Urothelium cell line (cell line): ENCODE measurements at places on chromosomes 3 and 15.

- no peak for DNase-seq
These were observed 33.0 kb upstream of the LACTB start for GRCh38 chr15:63088533-63089245.

GRCh38 chr3:65385805-65386204 lies 652.9 kb downstream of the MAGI1 start:
- no peak for DNase-seq

DNA sequence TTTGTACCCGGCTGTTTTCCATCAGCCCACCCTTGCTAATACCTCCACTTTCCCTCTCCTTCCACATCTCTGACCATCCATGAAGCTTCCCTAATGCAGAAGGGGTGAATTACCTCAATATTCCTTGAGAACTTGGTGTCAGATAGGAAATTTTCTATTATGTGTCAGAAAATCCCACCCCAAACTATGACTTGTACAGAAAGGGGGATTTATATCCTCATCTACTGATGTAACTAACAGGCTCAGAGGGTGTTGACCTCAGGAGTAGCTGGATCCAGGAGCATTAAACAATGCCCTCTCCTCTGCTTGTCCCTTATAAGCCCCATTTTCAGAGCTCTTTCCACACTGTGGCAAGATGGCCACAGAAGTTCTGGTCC lies 242.8 kb upstream of the TLE3 start:
- no peak for DNase-seq

DNA sequence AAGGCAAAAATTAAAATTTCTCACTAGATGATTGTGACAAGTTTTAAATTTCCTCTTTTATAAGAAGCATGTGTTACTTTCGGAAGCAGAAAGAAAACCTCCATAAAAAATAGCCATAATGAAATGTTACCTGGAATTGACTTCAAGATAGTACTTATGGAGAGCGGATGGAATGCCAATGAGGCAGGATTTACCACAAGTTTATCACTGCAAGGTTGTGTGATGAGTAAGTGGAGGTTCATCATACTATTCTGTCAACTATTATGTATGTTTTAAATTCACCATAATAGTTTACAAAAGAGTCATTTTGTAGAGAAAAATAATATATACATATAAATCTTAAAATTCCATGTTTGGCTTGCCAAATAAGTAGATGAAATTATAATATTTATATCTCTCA lies 230.3 kb downstream of the SCAPER start:
- DNase-seq: no peak

GRCh38 chr15:94164202-94164807 lies 67.1 kb upstream of the MCTP2 start:
- peak; percentile 52 for DNase-seq

GRCh38 chr3:134328147-134328591 lies 46.1 kb downstream of the AMOTL2 start:
- peak; percentile 67 for DNase-seq

DNA sequence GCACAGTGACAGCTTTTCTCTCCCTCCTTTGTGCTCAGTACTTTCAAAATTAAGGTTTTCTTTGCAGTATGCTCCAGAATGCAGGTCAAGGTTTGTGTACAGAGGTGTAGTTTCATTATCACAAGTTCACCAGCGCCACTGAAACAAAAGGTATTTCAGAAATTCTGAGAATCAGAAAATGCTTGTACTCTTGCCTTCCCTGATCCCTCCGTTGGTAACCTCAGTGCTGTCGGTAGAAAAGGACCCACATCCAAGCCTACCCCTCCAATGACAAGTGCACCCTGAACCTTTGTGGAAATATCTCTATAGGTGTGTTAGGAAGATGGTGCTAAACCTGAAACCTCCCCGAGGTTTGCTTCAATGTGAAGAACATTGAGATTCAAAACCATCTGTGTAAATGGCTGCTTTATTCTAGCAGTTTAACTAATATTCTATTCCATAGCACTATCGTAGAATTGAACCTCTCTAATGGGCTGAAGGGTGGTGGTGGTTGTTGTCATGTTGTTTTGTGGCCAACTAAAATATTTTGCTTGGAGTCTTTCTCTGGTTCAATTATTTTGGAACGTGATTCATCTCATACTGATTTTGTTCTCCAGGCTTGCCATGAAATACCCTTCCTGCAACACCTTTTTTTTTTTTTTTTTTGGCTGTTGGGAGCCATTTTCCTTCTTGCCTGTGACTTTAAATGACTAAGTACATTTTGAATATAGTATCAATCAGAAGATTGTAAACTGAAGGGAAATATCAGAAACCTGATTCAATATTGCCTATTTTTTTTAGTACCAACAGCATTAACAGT lies 20.7 kb downstream of the ZBTB38 start:
- no peak for DNase-seq

DNA sequence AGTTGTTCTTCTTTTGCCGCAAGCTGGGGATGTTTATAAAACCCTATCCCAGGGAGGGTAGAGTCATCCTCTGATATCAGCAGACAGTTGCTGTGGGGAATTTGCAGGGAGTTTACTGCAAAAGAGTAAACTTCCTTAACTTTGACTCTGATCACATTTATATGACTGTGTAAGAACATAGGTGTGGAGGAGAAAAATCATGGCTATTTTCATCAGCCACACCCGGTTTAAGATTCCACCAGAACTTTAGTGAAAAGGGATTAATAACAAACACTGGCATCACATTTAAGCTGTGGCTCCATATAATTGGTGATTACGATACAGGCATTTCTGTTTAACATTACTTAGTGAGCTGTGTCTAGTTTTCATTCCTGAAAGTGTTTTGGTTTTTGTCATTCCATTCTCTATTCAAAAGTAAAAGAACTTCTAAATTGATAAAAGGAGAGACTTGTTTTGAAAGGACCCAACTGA lies 143.1 kb downstream of the MYLK start:
- no peak for DNase-seq

GRCh38 chr3:42096796-42097565 lies 5.8 kb downstream of the TRAK1 start:
- no peak for DNase-seq

DNA sequence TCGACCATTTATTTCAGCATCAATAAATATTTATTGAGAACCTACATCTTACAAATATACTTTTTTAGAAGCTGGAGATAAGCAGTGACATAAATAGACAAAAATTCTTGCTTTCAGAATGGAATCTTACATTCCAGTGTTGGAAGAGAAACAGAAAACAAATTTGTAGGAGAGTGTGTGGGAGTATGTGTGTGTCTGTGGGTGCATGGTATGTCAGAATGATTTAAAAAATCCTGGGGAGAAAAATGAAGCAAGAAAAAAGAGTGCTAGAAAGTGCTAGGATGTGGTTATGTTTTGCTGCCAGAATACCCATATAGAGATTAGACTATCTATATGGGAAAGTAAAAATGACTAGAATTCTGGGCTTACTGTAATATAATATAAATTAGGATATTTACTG lies 561.7 kb upstream of the SGO1 start:
- DNase-seq: no peak

DNA sequence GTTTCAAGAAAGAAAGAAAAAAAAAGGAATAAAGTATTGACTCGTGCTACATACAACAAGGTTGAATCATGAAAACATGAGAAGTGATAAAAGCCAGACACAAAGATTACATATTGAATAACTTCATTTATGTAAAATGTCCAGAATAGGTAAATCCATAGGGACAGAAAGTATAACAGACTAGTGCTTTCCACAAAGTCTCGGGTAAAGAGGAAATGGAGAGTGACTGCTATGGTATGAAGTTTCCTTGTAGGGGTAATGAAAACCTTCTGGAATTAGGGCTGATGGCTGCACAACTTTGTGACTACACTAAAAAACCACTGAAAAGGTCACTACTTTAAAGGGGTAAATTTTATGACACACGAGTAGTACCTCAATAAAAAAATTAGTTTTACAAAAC lies 13.0 kb downstream of the LRRFIP2 start:
- DNase-seq: no peak

GRCh38 chr3:192897005-192897404 lies 20.7 kb downstream of the MB21D2 start:
- DNase-seq: no peak

DNA sequence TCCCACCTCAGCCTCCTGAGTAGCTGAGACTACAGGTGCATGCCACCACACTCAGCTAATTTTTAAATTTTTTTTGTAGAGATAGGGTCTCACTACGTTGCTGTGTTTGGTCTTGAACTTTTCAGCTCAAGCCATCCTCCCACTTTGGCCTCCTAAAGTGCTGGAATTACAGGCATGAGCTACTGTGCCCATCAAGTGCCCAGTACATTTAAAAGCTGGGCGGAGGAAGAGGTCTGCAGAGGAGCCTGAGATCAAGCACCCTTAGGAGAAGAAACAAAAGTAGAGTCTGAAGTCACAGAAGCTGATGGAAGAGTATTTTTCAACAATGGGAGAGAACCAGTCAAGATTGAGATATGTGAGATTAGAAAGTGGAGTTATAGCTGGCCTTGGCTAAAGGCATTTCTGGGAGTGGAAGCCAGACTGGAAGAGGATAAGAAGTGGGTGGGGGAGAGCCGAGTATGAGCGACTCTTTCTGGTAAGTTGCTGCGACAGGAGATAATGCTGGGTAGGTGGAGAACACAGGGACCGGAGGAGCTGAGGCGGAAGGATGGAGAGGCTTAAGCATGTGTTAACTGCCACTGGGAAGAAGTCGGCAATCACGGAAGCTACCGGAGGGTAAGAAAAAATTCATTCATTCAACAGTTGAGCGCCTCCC lies 782 bp upstream of the IREB2 start:
- peak; percentile 41 for DNase-seq

DNA sequence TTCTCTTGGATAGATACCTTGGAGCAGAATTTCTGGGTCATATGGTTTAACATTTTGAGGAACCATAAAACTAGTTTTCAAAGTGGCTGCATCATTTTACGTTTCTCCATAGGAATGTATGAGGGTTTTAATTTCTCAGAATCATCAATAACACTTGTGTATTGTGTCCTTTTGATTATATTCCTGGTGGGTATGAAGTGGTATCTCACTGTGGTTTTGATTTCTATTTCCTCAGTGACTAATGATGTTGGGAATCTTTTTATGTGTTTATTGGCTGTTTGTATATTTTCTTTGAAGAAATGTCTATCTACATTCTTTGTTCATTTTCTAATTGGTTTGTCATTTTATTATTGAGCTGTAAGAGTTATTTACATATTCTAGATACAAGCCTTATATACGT lies 28.8 kb downstream of the CDIN1 start:
- no peak for DNase-seq

DNA sequence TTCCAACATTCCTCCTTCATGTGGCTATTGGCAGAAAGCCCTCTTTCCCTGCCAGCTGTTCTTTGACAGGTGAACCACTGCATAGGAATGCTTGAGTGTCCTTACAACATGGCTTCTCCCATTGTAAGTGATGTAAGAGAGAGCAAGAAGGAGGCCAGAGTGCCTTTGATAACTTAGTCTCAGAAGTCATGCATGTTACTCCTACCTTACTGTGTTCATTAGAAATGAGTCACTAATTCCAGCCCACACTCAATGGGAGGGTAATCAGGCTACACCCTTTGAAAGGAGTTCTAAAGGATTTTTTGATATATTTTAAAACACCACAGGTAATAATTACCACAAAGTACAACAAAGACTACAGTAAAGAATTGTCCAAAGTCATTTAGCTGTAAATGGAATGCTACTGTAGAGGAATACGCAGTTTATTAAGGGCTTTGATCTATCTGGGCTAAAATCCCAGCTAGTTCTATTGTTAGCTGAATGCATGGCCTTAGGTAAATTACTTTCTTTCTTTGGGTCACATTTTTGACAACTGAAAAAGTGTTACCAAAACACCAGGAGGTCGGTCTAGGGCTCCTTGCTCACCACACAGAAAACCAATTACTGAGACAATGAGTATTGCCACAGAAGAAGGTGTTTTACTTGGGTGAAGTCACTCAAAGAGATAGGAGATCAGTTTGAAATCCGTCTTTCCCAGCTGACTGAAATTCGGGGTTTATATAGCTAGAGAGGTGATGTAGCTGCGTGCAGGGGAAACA lies 154.9 kb downstream of the GRM7 start:
- DNase-seq: peak; percentile 9

DNA sequence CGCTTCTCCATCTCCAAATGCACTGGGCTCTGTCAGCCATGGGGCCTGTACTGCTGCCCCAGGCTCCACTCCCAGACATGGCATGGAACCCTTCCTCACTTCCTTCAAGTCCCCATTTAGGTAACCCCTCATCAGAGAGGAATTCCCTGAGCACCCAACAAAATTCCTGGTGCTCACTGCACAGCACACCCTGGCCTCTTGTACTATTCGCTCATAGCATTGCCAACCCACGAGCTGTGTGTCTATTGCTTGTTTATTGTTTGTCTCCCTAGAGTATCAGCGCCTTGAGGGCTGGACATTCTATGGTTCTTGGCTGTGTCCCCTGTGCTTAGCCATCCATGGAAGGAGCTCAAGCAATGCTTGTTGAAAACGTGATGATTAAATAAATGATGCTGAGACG lies 46.1 kb upstream of the SLCO2A1 start:
- no peak for DNase-seq

- DNase-seq: no peak
These were observed 777 bp upstream of the SLC51A start for GRCh38 chr3:196215493-196216020.

GRCh38 chr3:45753095-45753494 lies 43.2 kb downstream of the SLC6A20 start:
- DNase-seq: no peak

GRCh38 chr15:85707519-85708338 lies 87.0 kb downstream of the KLHL25 start:
- DNase-seq: no peak

DNA sequence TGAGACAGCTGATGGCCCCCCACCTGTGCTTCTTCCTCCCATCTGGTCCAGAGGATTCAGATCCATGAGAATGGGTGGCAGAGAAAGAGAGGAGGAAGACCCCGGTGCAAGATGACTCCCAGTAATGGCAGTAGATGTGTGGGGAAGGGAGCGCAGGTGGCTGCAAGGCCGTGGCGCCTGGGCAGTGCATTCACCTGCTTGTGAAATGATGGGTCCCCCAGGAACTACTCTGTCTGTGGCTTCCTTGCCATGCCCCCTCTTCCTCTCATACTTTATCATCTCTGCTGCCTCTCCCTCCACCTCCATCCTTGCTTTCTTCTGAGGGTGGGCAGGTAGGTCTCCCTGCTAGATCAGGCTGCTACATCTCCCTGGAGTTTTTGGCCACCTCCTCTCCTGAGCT lies 23.3 kb downstream of the ZNF710 start:
- no peak for DNase-seq

DNA sequence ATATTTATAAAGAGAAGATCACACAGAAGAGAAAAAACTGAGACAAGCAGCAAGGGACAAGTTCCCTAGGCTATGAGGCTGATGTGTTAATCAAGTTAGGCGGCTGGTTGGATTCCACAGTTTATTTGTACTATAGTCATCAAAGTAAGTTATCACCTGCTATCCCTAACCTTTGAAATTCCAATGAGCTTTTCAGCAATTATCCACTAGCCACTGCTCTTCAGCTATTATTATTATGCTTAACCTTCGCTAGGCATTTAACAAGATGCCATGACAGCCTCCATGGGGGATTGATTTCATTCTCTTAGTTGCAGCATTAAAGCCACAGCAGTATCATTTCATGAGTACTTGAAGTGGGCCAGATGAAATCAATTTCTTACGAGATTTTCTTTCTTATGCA lies 699.5 kb upstream of the NAALADL2 start:
- no peak for DNase-seq

- no peak for DNase-seq
These were observed 11.0 kb upstream of the GATM start for GRCh38 chr15:45389351-45389750.
